Dermis blood vessel endothelial cell (primary cell): ENCODE measurements at places on chromosomes 3 and 15. TPM values are rescaled to one million over a fixed set of nuclear protein-coding genes. Genes with fewer than 3 reads are reported as not detected.
A peak's percentile ranks its signal among the peaks of the same experiment; 100 is the strongest.

GRCh38 chr3:54454806-54455205 is 332.5 kb downstream of the CACNA2D3 start:
- DNase-seq, result no peak

The TMCO5A gene
- not detected in 2 replicates for total RNA-seq

- no peak for DNase-seq
Observed at GRCh38 chr3:134380249-134380648, 6.0 kb upstream of the AMOTL2 start.

- DNase-seq, result peak; percentile 83
Observed at GRCh38 chr15:40421246-40422157, 15.9 kb downstream of the IVD start.

DNA sequence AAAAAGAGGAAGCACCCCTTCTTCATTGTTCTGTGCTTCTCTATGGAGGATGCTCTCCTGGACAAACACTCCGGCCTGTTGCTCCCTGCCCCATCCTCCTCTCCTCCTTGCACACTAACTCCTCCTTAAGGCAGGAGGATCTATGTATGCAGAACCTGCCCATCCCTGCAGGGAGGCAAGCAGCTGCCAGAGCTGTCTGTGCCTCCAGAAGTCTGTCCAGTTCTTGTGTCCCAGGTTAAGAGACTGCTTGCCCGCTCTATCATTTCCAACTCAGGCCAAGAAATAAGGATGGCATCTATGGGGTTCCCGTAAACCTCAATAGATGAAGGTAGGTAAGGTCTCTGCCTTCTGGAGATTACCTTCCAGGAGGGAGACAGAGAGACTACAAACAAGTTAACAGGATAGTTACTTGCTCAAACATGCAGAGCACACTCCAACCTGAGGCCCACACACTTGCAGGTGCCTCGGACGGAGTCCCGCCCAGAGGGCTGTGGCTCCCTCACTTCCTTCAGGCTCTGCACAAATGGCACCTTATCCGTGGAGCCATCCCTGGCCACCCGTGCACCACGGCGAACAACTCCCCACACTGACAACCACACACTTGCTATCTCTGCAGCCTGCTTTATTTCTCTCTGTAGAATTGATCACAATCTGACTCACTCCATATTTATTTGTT is 6.9 kb downstream of the XXYLT1 start:
- no peak for DNase-seq

The CD276 gene
- 43.6 and 106 TPM in 2 replicates for total RNA-seq

The CLDN16 gene
- total RNA-seq, result 0.09 and 0.34 TPM in 2 replicates

- no peak for DNase-seq
Observed at GRCh38 chr3:127706312-127706711, 33.6 kb downstream of the ABTB1 start.

DNA sequence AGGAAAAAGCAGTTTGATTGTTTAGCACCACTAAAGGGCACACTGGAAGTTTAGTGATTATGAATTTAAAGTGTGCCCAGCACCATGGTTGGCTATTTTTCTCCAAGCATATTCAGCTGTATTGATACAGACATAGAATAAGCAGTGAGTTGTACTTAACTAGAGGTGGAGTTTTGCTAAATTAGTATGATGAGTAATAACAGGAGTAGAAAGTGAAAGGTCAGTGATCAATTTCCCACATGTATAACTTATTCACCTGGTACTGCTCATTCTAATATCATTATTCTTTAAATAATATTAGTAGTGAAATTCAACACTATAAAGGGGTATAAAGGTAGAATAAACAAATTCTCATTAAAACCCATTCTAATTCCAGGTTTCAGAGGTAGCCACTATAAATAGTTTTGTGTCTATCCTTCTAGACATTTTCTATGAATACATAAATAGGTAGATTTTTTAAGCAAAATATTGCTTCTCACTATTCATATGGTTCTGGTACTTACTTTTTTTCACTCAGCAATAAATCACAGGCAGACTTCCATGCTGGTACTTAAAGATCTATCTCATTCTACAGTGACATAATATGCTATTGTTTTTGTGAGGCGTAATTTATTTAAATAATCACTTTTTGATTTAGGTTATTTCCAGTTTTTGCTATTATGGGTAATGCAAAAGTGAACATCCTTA is 732.9 kb downstream of the VGLL3 start:
- DNase-seq, result no peak

- peak; percentile 40 for DNase-seq
Observed at GRCh38 chr3:33980252-33980651, 181.8 kb downstream of the PDCD6IP start.

- DNase-seq, result no peak
Observed at GRCh38 chr3:157157836-157158235, 2.1 kb downstream of the CCNL1 start.

DNA sequence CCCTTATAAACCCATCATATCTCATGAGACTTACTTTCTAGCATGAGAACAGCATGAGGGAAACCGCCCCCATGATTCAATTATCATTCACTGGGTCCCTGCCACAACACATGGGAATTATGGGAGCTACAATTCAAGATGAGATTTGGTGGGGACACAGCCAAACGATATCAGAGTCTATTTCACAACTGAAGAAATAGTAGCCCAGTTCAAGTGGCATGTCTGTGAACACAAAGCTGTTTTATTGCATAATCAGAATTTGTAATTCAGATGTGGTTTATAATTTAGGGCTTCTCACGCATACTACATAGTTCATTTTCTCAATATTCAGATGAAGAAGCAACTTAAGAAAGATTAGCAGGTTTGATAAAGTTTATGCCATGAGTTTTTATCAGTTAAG is 1188.0 kb upstream of the ALCAM start:
- no peak for DNase-seq

The XRN1 gene
- total RNA-seq, result 37.9 and 49.1 TPM in 2 replicates
